ENCODE measurements at places on chromosomes 4 and X.

GRCh38 chrX:66164470-66164869, 423 bp downstream of the HEPH start:
- DNase-seq = no peak

GRCh38 chrX:107826238-107827029, 768 bp downstream of the MID2 start:
- no peak for DNase-seq

DNA sequence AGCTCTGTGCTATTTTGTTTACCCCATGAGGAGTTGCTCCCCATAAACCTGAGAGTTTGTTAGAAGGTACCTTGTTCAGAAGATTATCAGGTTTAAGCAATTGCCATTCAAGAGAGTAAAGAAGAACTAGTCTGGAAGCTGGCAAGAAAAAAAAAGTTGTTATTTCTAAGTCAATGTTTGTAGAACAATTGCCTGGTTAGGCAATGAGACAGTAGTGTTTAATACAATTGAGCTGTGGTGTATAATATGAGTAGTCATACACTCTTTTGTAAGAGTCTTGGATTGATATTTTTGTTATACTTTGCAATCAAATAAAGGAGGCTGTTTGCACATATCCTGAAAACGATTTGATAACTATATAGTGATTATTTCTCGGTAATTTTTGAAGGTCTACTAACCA, 44.7 kb downstream of the GALNT7 start:
- DNase-seq = no peak

DNA sequence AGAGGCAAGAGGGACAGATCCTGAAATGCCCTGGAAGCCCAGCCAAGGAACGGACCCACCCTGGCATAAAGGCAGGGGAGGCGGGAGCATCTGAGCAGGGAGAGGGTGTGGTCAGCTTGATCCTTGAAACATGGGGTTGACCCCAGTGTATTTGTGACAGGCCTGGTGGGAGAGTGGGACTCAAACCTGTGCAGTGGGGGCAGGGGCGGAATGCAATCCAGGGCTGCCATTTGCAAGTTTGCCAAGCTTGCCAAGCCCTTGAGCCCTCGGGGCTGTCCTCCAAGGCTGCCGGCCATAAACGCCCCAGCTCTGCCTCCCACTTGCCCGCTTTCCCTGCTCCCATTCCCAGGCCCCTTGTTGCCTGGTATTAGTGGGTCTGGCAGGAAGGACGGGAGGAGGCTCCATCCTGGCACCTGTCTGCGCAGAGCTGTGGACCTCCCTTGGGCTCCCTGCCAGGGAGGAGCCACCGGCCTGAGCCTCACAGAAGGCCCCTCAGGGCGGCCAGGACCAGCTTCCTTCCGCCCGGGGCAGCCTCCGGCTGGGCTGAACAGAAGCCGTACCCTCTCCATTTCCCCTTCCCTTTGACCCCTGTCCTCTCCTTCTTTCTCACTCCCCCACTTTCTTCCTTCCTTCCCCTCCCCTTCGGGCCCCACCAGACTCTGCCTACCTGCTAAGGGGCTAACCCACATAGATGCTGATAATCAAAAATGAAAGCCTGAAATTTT, 661 bp downstream of the S100P start:
- no peak for DNase-seq

GRCh38 chr4:7787681-7788141, 151.9 kb downstream of the AFAP1 start:
- DNase-seq = no peak

GRCh38 chr4:60404027-60404426, 796.1 kb upstream of the ADGRL3 start:
- no peak for DNase-seq

GRCh38 chr4:36064117-36064516, 180.2 kb downstream of the ARAP2 start:
- DNase-seq = no peak

DNA sequence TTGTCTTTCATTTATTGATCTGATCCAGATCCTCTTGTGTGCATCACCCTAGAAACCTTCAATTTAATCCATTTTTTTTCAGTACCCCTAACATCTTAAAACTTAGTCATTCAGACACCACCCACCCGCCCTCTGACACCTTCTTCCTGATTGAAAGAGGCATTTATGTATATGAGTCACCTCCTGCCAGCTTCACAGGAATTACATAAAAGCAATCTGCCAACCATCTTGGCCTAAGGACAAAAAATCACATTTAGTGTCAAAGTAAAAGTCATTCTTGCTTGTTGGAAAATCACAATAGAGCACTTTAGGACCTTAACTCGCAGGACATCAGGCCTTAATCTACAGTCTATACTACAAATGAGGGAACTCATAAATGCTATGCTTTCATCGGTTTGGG, 52.1 kb downstream of the NDST3 start:
- peak; percentile 13 for DNase-seq

DNA sequence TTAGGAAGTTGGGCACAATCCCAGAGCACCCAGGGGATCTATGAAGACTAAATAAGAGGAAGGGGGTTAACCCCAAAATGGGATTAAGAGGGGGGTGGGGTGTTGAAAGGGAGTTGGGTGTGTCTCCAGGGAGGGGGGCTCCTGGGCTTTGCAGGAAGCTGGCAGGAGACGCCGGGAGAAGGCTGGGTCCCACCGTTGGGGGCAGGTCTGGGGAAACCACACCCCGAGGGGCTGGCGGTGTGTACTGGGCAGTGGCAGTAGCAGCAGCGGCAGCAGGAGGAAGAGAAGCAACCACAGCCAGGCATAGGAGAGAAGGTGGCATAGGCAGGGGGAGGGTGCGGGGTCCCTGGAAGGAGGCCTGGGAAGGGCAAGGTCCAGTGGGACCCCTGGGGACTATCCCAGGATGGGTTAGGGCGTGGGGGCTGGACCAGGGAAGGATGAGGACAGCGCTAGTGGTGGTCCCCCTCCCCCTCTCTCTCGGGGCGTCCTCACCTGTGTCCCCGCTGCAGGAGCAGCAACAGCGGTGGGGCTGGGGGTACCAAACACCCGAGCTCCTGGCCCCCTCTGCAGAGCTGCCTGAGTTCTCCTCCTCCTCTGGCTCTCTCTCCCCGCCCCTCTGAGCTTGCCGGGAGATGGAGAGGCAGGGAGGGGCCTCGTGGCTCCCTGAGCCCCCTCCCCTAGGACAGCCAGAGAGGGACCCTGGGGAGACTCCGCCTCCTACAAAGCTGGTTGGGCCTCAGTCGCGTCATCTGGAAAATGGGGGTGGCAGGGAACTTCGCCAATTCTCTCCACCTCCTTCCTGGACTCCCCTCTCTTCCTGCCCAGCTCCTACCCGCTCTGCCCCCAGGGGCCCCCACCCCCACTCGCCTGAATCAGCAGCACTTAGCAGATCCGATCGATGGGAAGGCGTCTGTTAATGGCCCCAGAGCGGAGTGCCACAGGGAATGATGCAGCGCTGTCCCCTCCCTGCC, at the start of gene KCND1:
KCND1 (minus strand) TSS at position 596 of the 971 bp plus-strand sequence. CDS start 1,573 bp downstream, outside the sequence.
- no peak for DNase-seq

DNA sequence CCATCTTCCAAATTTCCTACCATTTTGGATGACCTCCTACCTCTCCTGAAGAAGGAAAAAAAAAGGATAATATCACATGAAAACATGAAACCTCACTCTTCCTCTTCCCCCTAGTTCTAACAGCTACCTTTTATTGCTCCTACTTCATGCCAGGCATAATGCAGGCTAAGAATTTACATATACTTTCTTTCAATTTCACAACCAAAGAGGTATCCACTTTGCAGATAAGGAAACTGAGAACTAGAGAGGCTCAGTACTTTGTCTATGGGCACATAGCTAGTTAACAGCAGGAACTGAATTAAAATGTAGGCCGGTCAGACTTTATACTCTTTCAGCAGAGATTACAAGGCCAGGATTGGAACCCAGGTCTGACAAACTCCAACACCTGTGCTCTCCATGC, 34.4 kb upstream of the BEND2 start:
- no peak for DNase-seq

GRCh38 chr4:26839534-26839951, 21.1 kb upstream of the STIM2 start:
- no peak for DNase-seq

GRCh38 chr4:6592804-6593563, 18.0 kb downstream of the MAN2B2 start:
- no peak for DNase-seq

DNA sequence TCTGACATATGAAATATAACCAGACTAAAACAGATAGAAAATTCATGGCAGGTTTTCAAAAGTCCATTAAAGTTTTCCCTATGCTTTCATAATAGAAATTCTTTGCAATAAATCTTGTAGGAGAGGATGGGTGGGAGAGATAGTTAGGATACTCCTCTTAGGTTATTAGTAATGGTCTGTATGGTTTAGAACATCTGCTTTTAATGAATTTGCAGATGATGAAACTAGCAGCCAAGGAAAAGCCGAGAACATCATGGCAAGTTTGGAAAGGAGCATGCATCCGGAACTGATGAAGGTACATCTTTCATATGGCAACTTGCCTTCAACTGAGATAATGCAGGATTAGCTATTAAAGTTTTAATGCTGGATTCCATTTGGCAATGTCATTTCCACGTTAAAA, 70.7 kb downstream of the DOCK11 start:
- DNase-seq = peak; percentile 36

- DNase-seq = no peak
Observed at GRCh38 chr4:147479786-147480185, 1.1 kb upstream of the EDNRA start.

DNA sequence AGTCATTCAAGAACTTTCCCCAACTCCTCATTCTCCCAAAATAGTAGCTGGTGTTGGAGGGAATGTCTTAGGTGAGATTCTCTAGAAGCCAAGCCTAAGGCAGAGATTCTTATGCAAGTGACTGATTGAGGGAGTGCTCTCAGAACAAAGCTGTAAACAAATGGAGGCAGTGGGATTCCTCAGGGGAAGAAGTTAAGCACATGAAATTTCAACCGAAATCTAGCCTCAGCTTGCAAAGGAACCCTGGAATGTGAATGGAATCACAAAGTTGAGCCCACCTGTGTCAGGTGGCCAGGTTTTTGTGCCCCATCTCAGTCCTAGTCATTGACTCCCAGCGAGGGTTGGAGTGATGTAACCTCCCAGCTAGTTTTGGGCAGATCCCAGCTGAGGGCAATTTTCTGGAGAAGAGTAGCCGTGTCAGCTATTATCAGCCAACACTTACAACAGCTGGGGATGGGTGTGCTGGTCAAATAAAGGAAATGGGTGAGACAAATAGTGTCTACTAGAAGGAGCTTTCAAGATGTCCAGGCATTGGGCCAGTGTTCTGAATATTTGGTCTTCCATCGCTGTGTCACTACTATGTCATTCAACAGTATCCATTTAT, 29.7 kb upstream of the FGF2 start:
- peak; percentile 40 for DNase-seq

DNA sequence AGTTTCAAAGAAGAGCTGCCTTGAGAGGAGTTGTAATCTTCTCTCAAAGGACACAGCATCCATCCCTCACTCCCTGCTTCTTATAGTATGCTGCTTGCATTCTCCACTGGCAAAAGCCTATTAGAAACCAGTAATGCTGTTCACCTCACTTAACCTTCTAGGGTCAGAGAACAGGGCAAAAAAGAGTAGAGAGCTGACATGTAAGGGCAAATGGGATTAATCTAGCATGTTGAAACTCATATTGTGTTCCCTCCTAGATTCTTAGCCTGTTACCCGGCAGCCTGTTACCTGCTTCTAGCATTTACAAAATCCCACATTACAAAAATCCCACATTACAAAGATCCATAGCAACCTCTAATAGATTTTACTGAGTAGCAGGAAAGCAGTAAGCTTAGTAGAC, 244.7 kb downstream of the SLC7A11 start:
- DNase-seq = no peak

DNA sequence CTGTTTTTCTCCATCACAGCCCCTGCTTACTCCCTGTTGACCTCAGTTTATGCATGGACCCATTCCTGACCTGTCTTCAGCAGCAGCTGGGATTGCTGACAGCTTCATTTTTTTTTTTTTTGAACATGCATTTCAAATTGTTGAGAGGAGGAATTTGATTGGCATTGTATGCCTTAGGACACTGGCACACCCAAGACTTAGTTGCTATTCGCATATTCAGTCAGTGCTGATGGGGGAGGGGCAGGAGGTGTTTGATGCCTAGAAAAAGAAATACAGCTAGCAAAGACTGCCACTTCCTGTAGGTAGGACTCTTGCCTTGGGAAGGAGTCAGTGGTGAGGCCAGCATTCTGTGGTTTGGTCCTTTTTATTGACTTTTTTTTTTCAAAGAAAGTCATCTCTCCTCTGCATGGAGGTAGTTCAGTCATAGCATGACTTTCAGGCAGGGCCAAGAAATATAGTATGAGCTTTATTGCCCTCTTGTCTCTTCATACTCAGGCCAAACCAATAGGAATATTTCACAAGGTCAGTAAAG, 33.6 kb upstream of the XK start:
- no peak for DNase-seq

DNA sequence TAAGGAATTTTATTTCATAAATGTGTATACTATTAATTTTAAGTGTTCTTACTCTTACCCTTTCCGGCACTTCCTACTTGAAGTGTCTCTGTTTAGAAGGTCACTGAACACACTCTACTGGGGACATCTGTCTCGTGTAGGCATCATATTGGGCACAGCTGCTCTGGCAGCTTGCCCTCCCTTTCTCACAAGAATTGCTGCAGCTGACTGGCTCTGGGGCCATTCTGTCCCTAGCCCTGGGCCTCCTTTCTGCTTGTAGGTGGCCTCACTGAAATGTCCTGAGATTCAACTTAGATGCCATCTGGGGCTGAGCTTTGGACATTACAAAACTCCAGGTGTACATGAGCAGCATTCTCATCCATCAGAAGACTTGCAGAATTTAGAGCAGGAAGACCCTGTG, 49.6 kb downstream of the SMAD1 start:
- no peak for DNase-seq

DNA sequence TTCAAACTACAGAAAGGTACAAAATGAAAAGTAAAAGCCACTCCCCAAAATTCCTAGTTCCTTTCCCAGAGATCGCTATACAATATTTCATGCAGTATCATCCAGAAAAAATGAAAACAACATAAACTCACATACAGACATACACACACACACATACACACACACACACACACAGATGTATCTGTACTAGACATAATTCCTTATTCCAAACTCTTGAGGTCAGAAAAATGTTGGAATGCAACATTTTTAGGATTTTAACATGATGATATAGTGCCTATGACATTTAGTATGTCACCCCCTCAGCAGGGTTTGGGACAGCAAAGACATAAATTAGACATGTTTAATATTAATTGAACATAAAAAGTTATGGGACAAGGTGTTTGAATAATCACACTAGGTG, 73.4 kb upstream of the LHFPL1 start:
- DNase-seq = no peak

DNA sequence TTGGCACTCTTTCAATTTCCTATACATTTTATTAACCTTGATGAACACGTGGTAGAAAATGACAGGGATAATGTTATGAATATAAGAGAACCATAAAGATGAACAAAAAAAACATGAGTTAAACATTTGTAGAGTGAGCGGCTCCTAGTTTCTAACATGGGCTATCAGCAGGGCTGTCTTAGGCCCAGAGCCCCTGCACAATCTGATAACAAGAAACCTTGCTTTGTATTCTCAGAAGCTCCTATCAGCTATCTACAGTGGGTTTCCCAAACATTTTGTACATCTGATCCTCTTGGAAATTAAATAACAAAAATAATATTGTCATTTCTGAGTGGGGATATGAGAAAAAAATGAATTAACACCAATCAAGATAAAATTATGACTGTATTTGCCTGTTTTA, 10.6 kb upstream of the RBPJ start:
- DNase-seq = no peak
